NCI-H1436 treated with DMSO at 0.1 percent for 48 hours (cell line): ENCODE measurements at places on chromosomes 7 and 10.

DNA sequence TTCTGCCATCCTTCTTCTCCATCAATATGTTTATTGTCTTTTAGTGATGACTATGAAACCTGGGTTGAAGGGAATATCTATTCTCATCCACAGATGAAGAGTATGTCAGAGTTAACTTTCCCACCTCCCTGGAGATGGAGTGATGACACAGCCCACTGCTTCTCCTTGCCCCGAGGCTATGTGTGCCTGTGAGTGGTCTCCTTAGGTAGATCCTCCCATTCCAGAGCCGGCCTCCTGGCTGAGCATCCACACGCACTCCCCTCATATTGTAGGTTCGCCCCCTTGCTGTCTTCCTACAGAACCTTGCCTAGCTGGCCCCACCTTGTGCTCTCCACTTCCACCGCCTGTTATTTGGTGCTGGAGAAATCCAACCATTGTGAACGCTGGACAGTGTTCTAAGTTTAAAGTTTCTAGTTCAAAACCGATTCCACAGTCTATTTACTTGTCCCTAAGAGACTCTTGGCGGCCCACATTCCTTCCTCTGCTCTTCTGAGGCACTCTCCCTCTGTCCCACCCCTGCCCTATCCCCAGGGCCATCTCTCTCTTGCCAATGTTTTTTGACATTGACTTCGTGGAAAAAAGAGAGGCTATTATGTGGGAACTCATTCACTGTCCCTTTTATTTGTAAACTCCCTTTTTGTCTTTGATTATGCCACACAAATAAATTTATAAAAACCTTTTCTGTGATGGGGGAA, 168.0 kb downstream of the ZNF438 start:
- no peak for DNase-seq

- DNase-seq: no peak
These were observed 419.5 kb downstream of the PHTF2 start for GRCh38 chr7:78218051-78218450.

GRCh38 chr10:73408061-73408460, 5.8 kb downstream of the ANXA7 start:
- DNase-seq: no peak

- no peak for DNase-seq
These were observed 111.6 kb upstream of the GLI3 start for GRCh38 chr7:42348631-42349030.

DNA sequence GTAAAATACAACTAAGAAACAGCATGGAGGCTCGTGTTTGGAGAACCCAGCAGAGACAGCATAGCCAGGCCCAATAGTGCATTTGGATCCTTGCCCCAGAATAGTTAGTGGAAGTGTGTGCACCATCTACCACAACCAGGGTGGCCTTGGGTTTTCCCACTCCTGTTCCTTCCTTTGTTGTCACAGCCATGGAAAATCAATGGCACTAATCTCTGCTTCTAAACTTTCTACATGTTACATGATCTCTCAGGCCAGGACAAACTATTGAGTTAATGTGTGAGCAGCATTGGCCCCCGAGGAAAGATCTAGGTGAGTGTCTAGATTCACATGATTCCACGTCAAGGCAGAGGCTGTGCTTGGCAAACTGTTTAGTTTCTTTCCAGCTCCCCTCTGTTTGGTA, 2.0 kb downstream of the CYP3A7 start:
- no peak for DNase-seq

- DNase-seq: no peak
These were observed 67.9 kb upstream of the PRKCQ start for GRCh38 chr10:6647811-6648526.

DNA sequence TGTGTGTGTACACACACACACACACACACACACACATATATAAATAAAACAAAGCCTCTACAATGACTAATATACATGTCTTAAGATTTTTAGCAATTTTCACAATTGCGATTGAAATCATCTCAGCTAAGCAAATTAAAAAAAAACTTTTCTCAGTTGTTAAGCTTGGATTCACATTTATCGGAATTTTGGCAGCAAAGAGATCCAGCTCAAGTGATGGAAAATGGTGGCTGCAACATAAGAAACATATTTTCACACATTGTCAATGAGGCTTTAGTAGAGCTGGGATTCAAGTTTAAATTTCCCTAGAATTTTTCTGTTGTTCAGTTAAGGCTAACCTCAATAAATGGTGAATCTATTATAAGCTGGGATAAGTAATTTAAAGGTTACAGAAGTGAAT, 768.6 kb upstream of the SORCS1 start:
- no peak for DNase-seq

GRCh38 chr10:101373063-101373462, 19.1 kb downstream of the BTRC start:
- no peak for DNase-seq

DNA sequence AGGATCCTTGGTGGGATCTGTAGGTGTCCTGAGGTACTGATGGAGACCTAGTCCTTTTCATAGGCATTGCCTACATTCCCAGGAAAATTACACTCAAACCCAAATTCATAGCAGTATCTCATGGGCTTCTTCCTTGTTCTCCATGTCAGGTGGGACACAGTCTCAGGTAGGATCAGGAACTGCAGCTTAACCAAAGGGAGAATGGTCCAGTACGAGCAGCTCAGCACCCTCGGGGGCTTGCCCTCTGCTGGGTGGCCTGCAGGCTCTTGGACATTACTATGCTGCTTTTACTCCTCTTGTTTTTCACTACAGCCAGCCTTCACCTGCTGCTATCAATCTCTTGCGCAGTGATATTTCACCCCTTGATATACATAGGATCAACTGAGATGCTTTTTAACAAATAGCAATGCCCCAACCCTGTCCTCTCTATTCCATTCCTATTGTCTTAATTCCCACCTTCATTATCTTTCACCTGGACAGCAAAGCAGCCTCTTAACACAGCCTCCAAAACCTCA, 28.6 kb downstream of the PLA2G12B start:
- DNase-seq: no peak

DNA sequence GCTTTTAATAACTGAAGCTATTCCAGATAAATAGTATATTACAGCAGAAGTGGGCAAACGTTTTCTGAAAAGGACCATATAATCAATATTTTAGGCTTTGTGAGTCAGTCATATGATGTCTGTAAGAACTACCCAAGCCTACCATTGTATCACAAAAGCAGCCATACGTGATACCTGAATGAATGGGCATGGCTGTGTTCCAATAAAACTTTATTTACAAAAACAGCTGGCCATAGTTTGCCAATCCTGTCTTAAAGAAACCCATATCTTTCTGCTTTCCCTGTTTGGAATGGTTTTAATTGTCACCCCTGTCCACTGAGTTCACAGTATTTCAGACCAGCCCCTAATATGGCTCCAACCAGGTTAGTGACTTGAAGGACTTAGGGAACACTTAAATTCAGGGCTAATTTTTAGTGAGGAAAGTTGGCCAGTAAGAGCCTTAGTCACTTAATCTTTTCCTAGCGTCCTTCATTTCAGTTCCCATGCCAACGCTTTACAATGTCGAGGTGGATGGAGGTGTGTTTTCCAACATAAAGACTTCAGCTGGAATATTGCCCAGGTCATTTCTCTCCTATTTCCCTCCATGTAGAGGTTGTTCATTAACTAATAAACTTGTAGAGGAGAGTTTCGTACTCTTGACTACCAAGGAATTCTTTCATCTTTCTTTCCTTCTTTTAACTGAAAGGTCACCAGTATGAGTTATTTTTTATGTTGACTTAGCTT, 184.5 kb downstream of the TRIL start:
- no peak for DNase-seq

DNA sequence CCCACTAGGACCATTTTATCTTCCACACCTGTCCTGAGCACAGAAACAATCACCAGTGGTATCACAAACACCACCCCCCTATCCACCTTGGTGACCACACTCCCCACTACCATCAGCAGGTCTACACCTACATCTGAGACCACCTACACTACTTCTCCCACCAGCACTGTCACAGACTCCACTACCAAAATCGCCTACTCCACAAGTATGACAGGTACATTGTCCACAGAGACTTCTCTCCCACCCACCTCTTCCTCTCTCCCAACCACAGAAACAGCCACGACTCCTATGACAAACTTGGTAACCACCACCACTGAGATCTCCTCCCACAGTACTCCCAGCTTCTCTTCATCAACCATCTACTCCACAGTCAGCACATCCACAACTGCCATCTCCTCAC, 3.3 kb downstream of the MUC3A start:
- no peak for DNase-seq

GRCh38 chr10:6766131-6766801, 186.2 kb upstream of the PRKCQ start:
- DNase-seq: no peak

- no peak for DNase-seq
These were observed 6.3 kb upstream of the C10orf71 start for GRCh38 chr10:49292565-49293207.

DNA sequence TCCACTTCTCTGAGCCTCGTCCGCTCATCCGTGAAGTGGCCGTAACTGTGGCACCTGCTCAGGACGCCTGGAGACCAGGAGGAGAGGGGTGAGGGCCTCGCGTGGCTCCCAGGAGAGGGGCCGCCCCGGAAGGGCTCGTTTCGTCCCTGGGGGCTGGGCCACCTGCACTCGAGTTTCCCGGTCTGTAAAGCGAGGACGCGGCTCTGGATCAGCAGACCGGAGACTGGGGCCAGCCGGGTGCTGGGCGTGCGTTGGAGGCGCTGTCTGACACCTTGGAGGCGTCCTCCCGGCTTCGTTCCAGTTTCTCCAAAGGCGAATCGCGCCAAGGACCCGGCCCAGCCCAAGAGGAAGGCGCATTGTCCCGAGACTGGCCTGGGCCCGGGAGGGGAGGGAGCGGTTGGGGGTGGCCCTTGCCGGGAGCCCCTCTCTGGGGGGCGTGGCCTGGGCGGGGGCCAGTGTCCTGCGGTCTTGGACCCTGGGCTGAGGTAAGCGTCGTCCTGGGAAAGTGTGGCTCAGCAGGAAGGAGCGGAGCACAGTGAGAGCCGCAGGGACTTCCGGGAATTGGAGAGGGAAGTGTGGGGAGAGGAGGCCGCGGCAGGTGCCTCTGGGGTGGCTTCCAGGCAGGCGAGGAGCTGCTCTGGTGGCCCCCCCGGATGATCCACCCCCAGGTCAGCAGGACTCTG, 89.6 kb downstream of the FOXL3 start:
- DNase-seq: no peak

- DNase-seq: peak; percentile 44
These were observed 479 bp downstream of the PNPLA8 start for GRCh38 chr7:108525327-108525984.

DNA sequence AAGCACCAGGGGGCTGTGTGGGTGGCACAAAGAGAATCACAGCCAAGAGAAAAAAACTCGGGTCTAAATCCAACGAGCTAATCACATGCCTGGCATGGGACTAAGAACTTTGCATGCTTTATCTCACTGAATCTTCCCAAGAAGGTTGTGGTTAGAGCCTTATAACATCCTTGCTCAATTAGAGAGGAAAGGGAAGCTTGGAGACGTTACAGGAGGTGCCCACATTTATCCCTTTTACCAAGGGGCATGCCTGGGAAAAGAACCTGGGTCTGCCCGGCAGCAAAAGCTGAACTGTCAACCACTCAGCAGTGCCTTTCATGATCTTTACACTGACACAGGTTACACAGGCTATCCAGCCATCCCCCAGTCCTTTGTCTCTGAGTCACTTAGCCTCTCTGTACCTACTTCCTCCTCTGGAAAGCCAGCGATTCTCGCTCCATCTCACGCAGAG, 190.1 kb downstream of the PRPF18 start:
- no peak for DNase-seq

DNA sequence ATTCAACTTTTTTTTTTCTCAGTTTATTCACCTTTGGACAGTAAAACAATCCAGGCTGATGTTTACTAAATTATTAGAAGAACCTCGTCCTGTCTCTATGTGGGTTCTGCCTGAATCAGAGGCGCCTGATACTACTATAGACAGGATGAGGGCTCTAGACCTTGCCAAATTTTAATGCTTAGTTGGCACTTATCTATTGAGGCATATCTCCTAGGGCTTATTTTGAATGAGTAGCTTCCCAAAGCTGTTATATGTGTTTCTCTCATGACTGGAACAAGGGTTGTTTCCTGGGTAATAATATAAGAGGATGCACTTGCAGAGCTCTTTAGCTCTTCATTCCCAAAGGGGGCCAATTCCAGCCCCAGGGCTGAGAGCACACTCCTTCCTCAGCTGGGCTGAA, 23.6 kb downstream of the HECW1 start:
- DNase-seq: no peak

DNA sequence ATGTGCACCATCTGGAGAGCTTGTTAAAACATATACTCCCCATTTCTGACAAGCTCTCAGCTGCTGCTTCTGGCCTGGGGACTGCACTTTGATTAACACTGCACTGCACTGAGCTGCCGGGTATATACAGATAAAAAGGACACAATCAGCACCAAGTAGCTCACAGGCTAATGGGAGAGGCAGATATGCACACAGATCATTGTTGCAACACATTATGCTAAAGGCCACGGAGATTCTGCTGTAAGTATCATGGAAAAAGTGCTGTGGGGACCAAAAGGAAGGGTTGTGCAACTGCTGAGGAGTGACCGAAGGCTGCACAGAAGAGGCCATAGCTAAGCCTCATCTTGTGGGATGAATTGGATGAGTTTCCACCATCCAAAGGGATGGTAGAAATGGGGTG, 455.2 kb downstream of the SORCS3 start:
- DNase-seq: no peak

- DNase-seq: no peak
These were observed 258.3 kb downstream of the TCERG1L start for GRCh38 chr10:131053192-131053591.

- DNase-seq: no peak
These were observed at the start of gene DLG5 for GRCh38 chr10:77926566-77927401. DLG5 (minus strand) TSS chr10:77926755; CDS start chr10:77926520, 235 bp downstream.

- no peak for DNase-seq
These were observed 14.6 kb downstream of the ZCWPW1 start for GRCh38 chr7:100413889-100414288.

DNA sequence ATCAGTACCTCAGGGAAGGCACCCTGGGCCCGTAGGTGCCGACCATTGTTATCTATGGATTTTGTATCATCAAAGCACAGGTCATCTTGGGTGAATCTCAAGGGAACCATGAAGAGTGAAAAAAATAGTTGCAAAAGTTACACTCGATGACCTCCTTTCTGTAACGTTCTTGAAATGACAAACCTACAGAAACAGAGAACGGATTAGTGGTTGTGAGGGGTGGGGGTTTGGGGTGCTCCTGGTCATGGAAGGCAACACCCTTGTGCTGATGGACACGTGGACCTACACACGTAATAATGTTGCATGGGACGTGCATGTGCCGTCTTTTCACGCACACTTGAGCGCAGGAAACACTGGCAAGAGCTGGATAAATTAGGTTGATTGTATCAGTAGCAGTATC, 655.9 kb downstream of the SDK1 start:
- DNase-seq: no peak

- no peak for DNase-seq
These were observed 120.2 kb upstream of the RAB18 start for GRCh38 chr10:27383595-27384542.

- DNase-seq: no peak
These were observed 3.9 kb downstream of the KLRG2 start for GRCh38 chr7:139479620-139480019.

GRCh38 chr10:117568334-117568733, 25.8 kb downstream of the EMX2 start:
- DNase-seq: no peak
